Aorta (tissue), 5 donors: ENCODE measurements at places on chromosomes 7 and 10. TPM values are rescaled to one million over a fixed set of nuclear protein-coding genes. Genes with fewer than 3 reads are reported as not detected.

Gene CYP3A5
- total RNA-seq: 3.4 TPM

DNA sequence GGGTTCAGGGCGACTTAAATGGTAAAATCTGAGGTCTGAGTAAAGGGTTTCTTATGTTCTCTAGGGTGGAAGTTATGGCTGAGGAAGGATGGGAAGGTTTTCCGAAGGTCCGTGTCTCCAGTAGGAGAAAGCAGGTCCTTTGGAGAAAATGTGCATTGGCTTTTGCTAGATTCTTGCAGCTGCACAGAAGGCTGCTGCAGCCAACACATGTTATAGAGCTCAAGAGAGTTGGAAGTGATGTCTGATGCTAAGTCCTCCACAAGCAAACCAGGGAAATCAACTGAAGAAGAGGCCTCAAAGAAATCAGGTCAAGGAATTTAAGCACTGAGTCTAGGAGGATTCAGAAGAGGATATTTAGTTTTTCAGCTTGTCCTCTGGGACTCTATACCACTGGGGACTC lies 404.6 kb downstream of the LRMDA start:
- DNase-seq: no peak

- DNase-seq: peak; percentile 61
These were observed 58.4 kb downstream of the MGMT start for GRCh38 chr10:129525401-129525801.

DNA sequence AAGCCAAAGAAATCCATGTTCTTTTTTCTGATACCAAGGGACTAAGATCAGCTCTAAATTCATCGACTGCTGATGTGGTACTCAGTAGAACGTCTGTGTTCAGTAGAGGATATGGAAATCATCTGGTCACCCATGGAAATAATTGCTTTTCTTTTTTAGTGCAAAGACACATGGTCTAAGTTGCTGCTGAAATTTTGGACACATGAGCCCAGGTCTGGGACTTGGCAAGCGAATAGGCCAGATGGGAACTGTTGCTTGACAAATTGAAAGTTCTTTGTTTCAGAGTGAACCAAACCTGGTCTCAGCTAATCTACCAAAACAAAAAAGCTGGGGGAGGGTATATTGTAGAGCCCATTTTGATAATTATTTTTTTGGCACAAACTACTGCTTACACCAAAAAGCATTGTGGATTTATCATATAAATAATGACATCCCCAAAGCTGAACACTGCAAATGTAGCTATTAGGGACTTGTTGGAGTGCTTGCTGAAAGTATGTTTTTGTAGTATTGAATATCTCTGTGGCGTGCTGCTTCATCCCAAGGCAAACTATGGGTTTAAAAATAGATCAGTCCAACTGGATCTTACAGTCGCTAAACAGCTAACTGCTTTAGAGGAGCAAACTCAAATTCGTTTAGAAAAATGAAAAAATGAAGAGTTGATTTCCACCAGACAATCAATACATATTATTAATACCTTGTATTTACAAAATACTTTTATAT lies 144.7 kb downstream of the TRIL start:
- DNase-seq: no peak

GRCh38 chr7:108348913-108349312 lies 107.3 kb downstream of the NRCAM start:
- DNase-seq: no peak

Gene PPA1
- total RNA-seq: 66.7 TPM

GRCh38 chr10:127254276-127254675 lies 57.9 kb upstream of the INSYN2A start:
- no peak for DNase-seq

GRCh38 chr7:50851451-50851850 lies 68.8 kb upstream of the GRB10 start:
- no peak for DNase-seq

Gene JCAD
- 82.4 TPM for total RNA-seq

DNA sequence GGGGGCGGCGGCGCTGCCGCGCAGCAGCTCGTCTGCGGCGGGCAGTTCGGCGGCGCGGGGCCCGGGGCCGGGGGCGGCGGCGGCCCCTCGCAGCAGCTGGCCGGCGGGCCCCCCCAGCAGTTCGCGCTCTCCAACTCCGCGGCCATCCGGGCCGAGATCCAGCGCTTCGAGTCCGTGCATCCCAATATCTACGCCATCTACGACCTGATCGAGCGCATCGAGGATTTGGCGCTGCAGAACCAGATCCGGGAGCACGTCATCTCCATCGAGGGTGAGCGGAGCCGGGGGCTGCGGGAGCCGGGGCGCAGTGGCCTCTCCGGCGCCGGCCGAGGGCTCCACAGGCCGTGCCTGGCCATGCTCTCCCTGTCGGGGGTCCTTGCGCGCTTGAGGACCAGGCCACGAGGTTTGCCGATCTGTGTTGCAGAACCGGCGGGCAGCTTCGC lies 548 bp downstream of the AGAP3 start:
- no peak for DNase-seq

- DNase-seq: no peak
These were observed 191.8 kb downstream of the TRIL start for GRCh38 chr7:28766359-28766758.

DNA sequence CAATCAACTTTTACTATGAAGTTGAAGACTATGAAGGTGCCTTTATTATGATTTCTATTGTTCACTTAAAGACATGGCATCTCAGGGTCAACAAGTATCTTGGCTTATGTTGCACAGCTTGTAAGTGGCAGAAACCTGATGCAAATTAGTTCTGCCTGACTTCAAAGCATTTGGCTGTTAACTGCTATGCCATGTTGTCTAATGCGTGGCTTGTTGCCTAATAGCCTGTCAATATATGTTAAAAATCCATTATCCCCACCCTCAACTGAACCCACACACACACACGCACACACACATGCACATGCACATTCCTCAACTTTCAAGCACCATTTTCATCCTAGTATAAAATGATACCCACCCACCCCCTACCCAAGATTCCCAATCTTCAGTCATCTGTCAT lies 217.1 kb downstream of the NRG3 start:
- DNase-seq: no peak

Gene PDE6C
- total RNA-seq: not detected
